B cell (primary cell): ENCODE measurements at places on chromosomes 7 and 10. TPM values are rescaled to one million over a fixed set of nuclear protein-coding genes. Genes with fewer than 3 reads are reported as not detected.

The CH25H gene
- 0.23 TPM in 1 of 2 replicates, not detected in the other for polyA plus RNA-seq

- no peak overlapping the region for H3K4me3 ChIP-seq
- DNase-seq, result no peak
- no peaks in the 10 kb centered on the region for H3K27me3 ChIP-seq
- no peak overlapping the region for H3K27ac ChIP-seq
Measured at GRCh38 chr7:791519-791918, 40.8 kb upstream of the SUN1 start.

The CTTNBP2 gene
- 0.04 TPM in 1 of 2 replicates, not detected in the other for polyA plus RNA-seq

The CCDC136 gene
- polyA plus RNA-seq, result 1.1 and 2.2 TPM in 2 replicates

DNA sequence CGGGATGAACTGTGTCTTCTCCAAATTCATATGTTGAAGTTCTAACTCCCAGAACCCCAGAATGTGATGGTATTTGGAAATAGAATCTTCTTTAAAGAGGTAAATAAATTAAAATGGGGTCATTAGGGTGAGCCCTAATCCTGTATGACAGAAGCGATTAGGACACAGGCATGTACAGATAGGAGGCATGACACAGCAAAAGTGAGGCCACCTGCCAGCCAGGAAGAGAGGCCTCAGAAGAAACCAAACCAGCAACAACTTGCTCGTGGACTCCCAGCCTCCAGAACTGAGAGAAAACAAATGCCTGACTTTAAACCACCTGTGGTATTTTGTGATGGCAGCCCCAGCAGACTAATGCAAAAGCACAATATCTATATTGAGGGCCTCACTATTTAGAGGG lies 214.3 kb downstream of the NEBL start:
- no peak for DNase-seq
- no peaks in the 10 kb centered on the region for H3K36me3 ChIP-seq
- H3K4me1 ChIP-seq, result no peaks in the 10 kb centered on the region
- no peak overlapping the region for H3K27ac ChIP-seq
